Epithelial cell of umbilical artery (primary cell): ENCODE measurements at places on chromosomes 2 and 18. TPM values are rescaled to one million over a fixed set of nuclear protein-coding genes. Genes with fewer than 3 reads are reported as not detected.

Gene PNKD
- 20.8 and 22.1 TPM in 2 replicates for total RNA-seq

Gene KCNG3
- total RNA-seq = under 0.01 TPM in 1 of 2 replicates, not detected in the other

Gene RAMP1
- not detected in 2 replicates for total RNA-seq

Gene SIX3
- total RNA-seq = not detected in 2 replicates

Gene STK11IP
- total RNA-seq = 5.8 and 7.3 TPM in 2 replicates

Gene RAX
- total RNA-seq = not detected in 2 replicates

Gene MLPH
- total RNA-seq = 0.61 TPM in 1 of 2 replicates, not detected in the other

Gene SLC4A5
- 0.30 and 0.32 TPM in 2 replicates for total RNA-seq

Gene ITGA6
- total RNA-seq = 200 and 260 TPM in 2 replicates

Gene HOXD12
- not detected in 2 replicates for total RNA-seq

Gene LIPG
- total RNA-seq = 88.9 and 150 TPM in 2 replicates

Gene GPR45
- not detected in 2 replicates for total RNA-seq

Gene HOXD3
- total RNA-seq = 4.2 and 5.9 TPM in 2 replicates

Gene PAX8
- total RNA-seq = under 0.01 TPM in 1 of 2 replicates, not detected in the other

Gene NPPC
- 0.32 TPM in 1 of 2 replicates, not detected in the other for total RNA-seq

Gene ECEL1
- not detected in 2 replicates for total RNA-seq
